NCI-H1436 treated with DMSO at 0.1 percent for 48 hours (cell line): ENCODE measurements at places on chromosomes 6 and 20.

- no peak for DNase-seq
These were observed 37.8 kb downstream of the TAF8 start for GRCh38 chr6:42088101-42088591.

DNA sequence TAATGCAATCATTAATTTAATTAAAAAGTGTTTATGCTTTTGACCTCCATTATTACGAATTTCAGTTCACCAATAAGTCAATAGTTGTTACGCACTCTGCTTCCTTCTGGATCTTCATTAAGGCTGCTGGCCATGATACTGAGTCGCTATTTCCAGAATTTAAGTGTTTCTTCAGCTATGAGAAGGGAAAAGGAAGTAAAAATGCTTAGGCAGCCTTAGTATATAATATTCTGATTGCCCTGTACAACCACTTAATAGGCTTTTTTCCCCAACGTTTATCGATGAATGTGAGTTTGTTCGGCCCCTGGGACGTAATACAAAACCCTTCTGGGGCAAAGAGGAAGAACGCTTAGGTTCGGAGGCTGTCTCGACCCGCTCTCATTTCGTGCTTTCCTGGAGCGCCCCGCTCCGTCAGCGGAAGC is 644 bp downstream of the OARD1 start:
- no peak for DNase-seq

GRCh38 chr6:41713159-41713649 is 22.2 kb downstream of the TFEB start:
- DNase-seq: no peak

DNA sequence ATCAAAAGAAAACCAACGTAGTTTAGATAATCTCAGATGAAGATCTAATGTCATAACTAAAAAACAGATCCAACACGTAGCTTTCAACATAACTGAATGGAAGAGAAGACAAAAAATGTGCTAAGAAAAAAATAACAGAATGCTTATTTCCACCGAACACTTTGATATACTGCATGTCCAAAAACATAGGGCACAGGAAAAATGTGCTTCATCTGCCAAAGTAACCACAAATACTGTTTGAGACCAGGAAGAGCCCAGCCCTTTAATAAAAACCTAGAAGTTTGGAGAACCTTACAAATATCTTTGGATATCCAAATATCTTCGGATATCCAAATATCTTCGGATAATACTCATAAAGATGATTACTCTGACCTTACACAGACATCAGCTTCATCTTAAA is 19.8 kb downstream of the LAMA4 start:
- DNase-seq: no peak

DNA sequence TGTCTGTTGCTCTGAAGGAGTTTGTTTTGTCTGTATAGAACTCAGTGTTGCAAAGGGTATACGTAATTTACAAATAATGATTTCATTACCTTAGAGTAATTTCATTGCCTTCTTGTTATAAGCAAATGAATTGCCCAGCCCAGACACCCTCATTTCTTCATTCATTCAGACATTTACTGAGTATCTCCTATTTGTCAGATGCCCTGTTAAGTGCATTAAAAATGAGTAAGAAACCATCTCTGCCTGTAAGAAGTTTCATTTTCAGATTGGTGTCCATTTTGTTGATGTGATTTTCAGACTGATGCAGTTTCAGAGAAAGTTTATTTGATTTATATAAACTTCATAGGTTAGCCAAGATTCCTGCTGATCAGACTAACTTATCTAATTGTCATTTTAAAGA is 429.3 kb downstream of the PHF3 start:
- no peak for DNase-seq

DNA sequence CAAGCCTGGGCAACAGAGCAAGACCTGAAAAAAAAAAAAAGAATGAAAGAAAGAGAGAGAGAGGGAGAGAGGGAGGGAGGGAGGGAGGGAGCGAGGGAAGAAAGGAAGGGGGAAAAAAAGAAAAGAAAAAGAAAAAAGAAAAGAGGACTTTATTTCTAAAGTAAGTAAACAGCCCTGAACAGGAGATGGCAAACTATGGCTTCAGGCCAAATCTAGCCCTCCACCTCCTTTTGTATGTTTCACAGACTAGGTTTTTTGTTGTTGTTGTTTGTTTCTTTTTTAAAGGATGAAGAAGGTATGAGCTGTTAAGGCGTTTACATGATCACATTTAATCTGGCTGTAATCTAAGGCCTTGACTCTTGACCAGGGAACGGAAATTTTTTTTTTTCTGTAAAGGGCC is 711.1 kb upstream of the NRSN1 start:
- no peak for DNase-seq

GRCh38 chr6:152771061-152771687 is 20.6 kb downstream of the VIP start:
- DNase-seq: no peak

DNA sequence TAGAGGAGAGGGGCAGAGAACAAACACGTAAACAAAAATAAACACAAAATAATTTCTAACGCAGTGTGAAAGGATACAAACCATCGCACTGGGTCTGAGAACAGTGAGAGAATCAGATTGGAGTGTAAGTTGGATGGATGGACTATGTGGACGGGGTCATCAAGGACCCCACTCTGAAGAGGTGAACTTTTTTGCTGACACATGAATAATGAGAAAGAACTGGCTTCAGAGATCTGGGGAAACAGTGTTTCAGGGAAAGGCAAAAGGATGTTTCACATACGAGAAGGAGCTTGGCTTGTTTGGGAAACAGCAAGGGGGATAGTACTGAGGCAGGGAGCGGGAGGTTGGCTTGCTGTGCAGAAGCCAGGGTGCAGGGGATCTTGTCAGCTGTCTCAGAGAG is 295.4 kb downstream of the ZNF217 start:
- DNase-seq: no peak

GRCh38 chr6:13859871-13860555 is 45.7 kb upstream of the MCUR1 start:
- no peak for DNase-seq

GRCh38 chr20:6866741-6867140 is 99.3 kb downstream of the BMP2 start:
- no peak for DNase-seq

GRCh38 chr20:53611449-53611894 is 17.8 kb upstream of the ZNF217 start:
- DNase-seq: no peak

GRCh38 chr6:143804835-143805239 is 38.3 kb upstream of the LTV1 start:
- DNase-seq: no peak

DNA sequence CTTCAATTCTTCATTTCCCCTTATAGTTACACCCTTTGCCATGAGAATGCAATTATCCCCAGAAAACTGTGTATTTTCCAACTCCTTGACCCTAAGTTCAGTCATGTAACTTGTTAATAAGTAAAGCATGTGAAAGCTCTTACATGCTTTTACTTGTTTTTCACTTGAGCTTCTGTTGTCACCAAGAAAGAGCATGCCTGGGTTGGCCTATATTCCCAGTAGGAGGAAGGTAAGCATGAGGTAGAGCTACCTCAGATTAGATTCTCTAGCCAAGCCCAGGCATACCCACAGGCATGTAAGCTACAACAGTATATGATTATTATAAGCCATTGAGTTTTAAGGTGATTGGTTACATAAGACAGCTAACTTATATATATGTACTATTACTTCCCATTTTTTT is 101.7 kb upstream of the SMLR1 start:
- DNase-seq: no peak

GRCh38 chr20:36655004-36655403 is 9.0 kb upstream of the SLA2 start:
- no peak for DNase-seq

- DNase-seq: no peak
These were observed 22.2 kb downstream of the TNXB start for GRCh38 chr6:32086661-32087573.

DNA sequence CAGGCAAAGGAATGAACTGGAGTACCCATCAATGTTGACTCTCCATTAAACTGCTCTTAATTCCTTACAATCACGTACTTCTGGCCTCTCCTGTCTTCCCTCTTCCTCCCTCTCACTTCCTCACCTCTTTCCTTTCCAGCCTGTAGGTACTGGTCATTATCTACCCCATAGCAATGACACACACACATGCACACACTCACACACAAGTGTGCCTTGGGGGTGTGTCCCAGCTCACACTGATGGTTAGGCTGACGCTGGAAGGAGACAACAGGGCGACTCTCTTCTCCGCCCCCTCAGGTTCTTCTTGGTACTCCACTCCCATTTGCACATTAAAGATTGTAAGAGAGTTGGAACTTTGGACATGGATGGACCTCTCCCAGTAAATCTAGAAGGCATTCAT is 14.0 kb upstream of the SERPINB9 start:
- no peak for DNase-seq

DNA sequence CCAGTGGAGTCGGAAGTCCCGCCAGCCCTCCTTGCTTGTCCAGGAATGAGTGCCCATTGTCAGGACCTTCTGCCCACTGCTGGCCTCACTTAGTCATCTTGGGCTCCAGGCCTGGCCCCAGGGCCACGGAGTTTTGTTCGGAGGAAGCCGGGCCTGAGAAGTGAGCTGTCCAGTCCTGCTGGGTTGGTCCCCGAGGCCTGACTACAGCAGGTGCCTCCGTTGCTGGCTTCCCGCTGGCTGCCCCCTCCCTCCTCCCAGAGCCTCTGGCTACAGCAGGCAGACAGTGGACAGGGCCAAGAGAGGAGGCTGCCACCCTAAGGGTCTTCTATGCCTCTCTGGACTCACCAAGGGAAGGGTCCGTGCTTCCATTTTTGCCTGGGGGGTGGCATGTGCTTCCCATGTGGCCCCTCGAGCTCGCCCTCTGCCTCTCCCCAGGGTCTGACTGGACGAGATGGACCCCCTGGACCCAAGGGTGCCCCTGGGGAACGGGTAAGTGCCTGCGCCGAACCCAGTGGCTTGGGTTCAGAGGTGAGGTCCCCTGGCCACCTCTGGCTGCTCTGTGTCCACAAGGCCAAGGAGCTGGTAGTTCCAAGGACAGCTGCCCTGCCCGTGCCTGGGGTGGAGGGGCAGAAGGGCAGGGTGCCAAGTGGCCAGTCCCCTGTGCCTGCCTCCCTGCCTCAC is 2.8 kb downstream of the COL9A3 start:
- no peak for DNase-seq

DNA sequence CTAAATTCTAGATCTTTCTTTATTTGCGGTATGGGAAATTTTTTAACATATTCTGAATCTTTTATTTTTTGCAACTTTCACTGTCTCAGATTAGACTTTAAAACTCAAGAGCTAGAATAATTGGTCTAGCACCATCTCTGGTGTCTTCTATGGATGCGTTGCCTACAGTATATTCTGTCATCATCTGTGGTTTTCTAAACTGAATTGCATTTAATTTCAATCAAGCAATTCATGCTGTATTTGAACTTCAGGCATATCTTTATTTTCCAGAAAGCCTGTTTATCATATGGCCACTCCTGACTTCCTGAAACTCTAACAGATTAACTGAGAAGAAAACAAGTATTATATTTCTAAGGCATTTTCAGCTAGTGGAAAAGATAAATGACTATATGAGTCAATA is 281.6 kb downstream of the PLCB1 start:
- DNase-seq: no peak

DNA sequence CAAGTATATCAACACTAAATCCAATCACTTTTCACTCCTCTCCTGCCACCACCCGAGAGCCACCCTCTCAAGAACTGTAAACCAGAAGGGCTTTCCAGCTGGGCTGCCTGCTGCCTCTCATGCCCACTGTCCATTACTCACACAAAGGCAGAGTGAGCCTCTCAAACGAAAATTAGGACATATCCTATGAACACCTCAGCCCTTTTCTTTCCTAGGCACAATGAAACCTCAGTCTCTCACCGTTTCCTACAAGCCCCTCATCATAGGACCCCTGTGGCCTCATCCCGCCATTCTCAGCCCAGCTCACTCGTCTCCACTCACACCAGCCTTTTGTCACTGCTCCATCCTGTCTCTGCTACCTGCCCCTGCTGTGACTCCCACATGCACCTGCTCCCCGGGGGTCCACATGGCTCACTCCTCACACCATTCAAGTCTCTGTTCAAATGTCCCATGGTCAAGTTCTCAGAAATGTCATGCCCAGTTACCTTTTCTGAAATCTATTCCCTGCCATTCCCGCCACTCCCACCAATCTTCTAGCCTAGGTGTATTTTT is 7.4 kb downstream of the HLA-F start:
- DNase-seq: no peak

GRCh38 chr6:111564482-111564945 is 41.2 kb downstream of the TRAF3IP2 start:
- no peak for DNase-seq

DNA sequence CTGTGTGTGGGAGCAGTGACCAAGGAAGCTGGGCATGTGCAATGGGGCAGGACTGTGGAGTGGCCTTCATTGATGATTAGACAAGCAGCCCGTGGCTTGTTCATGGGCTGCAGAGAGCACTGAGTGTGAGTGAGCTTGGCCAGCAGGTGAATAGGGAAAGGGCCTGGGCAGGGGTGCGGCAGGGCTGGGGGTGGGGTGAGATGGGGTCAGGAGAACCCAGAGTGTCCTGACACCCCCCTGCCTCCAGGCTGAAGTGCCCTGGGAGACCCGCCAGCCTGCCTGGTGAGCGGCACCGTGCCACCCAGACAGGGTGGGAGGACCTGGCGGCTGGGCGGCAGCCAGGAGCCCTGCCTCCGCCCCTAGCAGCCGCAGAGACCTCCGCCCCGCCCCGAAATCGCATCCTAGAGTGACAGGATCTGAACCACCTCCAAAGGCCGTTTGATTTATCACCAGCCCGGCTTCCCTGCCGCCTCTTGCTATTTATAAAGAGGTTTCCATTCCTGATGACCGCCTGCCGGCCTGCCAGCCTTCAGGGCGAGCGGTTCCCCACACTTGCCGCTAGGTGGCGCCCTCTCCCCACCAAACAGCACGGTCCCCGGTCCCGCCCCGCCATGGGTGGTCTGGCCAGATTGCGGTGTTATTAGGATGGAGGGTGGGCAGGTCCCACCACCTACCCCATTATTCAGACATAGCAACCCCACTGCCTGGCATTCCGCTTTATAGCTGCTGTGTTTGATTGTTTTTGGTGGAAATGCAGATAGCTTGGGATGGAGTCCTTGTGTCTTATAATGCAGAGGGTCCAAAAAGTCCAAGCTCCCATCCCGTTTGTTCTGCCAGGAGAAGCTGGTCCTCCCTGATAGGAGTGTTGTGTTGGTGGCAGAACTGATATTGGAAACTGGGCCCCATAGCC is 3.5 kb downstream of the MYLK2 start:
- no peak for DNase-seq

DNA sequence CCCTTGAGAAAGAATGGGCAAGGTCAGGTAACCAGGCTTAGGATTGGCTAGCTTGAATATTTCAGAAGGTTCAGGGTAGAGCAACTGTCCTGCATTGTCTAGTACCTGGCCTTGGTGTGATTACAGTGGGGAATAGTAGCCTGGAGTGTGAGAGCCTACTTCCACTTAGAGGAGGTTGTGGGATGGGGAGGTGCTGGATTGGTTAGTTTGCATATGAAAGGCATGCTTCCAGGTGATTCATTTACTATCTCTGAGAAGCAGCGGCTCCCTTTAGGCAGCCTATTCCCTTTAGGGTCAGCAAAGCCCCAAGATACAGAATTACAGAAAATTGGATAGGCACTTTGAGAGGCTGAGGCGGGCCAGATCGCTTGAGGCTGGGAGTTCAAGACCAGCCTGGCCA is 25.0 kb upstream of the SCGN start:
- DNase-seq: no peak

GRCh38 chr6:150987371-150987828 is 121.9 kb downstream of the MTHFD1L start:
- DNase-seq: no peak
